ENCODE measurements at places on chromosomes 2 and 18.

GRCh38 chr2:191889931-191890330, 43.0 kb upstream of the CAVIN2 start:
- DNase-seq, result no peak

DNA sequence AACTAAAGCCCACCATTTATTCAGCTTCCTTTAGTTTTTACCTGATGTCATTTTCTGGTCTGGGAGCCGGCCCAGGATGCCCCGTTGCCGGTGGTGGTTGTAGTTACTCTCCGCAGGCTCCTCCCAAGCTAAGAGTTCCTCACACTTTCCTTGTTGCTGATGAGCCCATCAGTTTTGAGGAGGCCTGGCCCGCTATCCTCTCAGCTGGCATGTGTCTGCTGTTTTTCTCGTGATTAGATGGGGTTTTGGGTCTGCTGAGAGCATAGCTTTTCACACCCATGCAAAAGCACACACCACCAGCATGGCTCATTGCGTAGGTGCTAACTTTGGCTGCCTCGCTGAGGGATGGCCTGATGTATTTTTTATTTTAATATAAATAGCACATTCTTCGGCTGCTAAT, 72.1 kb downstream of the PSMG2 start:
- no peak for DNase-seq

GRCh38 chr2:239879423-239880084, 145.6 kb downstream of the NDUFA10 start:
- no peak for DNase-seq

- no peak for DNase-seq
These were observed 155.5 kb upstream of the ID2 start for GRCh38 chr2:8526403-8526696.

GRCh38 chr2:100643906-100644501, 81.2 kb downstream of the PDCL3 start:
- no peak for DNase-seq

DNA sequence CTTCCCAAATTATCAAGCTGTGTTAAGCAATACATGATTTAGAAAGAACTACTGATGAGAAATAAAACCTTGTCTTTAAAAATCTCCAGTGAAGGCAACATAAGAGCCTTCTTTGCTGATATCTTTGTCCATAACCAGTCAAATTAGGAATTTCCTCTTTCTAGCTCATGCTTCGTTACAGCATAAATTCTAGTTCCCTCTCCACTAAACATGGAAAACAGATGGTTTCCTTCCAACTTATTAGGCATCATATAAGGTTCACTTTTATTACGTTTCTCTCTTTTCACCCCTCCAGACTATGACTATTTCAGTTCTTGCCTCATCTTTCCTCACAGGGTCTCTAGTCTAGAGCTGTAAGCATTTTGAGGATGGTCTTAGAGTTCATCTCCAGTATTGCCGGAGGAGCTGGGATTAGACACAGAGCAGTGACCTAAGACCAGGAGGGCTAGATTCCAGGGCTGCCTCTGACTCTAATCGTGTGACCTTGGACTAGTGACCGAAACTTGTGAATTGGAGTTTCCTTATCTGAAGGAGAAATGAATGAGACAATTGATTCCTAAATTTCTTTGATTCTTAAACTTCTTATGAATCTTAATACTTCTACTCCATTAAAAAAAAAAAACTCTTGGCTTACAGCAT, 195.5 kb upstream of the APCDD1 start:
- no peak for DNase-seq

- no peak for DNase-seq
These were observed 707 bp downstream of the KRCC1 start for GRCh38 chr2:88054782-88055370.

- no peak for DNase-seq
These were observed 521.9 kb downstream of the CCDC85A start for GRCh38 chr2:56705713-56706112.

- DNase-seq, result no peak
These were observed 57.0 kb upstream of the KCNG2 start for GRCh38 chr18:79740521-79741361.

Measured in activated T-helper 1 cell treated with anti-CD3 and anti-CD28 coated beads, Interleukin-2, amount 50 U/mL, for 16 hours (primary cell).